Stimulated activated CD4-positive, alpha-beta T cell treated with anti-CD3 and anti-CD28 coated beads, Interleukin-15, amount 100 ng/mL, for 1 hour (primary cell): ENCODE measurements at places on chromosomes 7 and 10.

GRCh38 chr10:99610221-99610620 is 10.0 kb downstream of the SLC25A28 start:
- no peak for DNase-seq

DNA sequence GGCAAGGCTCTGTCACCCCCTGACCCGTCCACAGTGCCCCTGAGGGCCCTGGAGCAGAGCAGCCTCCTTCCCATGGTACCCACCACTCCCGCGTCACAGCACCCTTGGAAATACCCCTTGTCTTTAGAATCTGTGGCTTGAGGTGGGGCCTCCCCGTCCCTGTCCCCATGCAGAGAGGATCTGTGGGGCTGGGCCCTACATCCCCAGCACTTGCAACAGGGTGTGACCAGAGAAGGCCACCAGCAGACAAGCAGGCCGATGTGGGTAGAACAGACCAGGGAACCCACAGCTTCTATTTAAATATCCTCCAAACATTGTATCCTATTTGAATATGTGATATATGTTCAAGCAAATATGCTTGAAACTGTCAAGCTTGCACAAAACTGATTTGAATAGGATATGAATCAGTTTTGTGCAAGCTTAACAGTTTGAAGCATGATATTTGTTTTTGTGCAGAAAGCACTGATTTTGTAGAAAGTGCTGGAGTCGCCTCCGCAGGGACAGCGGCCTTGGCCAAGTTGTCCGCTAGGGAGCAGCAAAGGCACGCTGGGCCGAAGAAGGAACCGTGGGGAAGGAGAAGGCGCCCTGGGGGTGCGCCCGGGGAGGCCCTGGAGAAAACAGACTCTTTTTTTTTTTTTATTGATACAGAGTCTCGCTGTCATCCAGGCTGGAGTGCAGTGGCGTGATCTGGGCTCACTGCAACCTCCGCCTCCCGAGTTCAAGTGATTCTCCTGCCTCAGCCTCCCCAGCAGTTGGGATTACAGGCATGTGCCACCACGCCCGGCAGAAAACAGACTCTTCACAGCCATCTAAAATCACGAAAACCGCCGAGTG is 2.2 kb downstream of the CFAP46 start:
- no peak for DNase-seq

GRCh38 chr7:73648593-73649332 is 18.9 kb upstream of the VPS37D start:
- no peak for DNase-seq

DNA sequence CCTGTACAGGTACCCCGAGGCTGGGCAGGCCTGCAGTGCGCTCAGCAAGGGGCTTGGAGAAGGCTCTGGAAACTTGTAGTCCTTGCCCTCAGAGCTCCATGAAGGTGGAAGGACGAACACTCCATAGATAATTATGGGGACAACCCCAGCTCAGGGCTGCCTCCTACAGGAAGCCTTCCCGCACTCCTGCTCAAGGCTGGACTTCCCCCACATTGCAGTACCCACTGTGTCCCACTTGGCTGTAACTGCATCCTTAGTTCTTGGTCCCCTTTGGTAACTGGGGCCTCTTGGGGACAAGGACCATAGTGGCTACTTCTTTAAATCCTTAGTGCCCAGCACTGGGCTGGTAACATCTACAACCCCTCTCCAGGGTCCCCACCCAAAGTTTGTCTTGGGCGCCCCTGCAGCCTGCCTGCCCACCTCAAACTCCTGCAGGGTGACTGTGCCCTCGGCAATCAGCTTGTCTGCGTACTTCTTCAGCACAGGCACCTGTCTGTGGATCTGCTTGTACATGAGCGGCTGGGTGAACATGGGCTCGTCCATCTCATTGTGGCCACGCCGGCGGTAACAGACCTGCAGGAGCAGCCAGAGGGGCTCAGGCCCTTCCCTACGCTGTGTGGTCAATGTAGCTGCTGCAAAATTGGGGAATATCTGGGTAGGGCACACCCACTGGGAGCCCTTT is 17.1 kb downstream of the OGDHL start:
- no peak for DNase-seq

DNA sequence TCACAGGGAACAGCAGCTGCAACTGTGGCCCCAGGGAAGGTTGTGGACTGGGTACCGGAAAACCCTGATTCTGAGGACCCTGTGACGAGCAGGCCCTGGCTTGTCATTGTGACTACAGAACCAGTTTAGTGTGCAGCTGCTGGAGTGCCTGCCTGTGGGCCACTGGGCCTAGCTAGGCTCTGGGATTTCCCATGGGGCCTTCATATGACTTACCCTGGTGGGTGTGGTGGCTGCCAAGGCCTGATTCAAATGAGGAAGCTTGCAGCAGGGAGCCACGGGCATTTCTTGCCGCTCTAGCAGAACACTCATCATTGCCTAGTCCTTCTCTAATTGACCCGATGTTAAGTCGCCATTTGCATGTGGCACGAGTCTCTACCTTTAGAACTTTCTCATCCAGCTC is 14.7 kb upstream of the CAMK2G start:
- DNase-seq: no peak

GRCh38 chr10:31081937-31082840 is 50.5 kb upstream of the ZNF438 start:
- DNase-seq: no peak

DNA sequence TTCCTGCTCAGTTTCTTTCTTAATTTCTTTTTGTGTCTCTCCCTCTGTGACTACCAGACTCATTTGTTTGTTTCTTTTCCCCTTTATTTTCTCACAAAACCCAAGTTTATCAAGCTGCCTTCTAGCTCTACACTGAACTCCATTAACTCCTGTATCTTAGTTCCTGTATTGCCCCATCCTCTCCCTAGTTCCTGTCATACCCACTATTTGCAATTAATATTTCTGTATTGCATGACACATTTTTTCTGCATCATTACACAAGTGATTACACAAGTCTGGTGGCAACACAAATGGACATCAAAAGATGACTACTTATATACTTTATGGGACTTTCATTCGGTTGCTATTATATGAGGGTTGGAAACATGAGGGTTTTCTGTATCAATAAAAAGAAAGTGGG is 26.9 kb upstream of the OR9A4 start:
- DNase-seq: no peak

- no peak for DNase-seq
These were observed at the start of gene C1QL3 for GRCh38 chr10:16521311-16522016. Gene C1QL3, minus strand, starts transcription at chr10:16521879. Its CDS starts 814 bp downstream, at chr10:16521065.

- DNase-seq: no peak
These were observed 8.9 kb upstream of the MICALL2 start for GRCh38 chr7:1468203-1468602.

DNA sequence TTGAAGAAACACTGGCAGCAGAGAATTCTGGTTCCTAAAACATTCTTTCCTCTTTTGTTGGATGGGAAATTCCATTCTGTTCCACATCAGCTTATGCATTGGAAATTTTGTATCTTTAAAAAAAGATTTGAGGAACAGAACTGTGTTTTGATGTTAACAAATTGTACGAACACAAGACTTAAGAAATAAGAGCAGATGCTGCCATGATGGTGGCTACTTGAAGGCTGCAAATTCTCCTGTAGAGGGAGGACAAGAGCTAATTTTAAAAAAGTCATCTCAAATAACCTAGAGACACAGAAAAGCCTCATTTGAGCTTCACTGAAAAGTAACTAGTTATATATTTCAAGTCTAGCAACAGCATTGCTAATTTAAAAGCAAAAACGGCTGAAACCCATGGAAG is 29.8 kb downstream of the NDUFB2 start:
- DNase-seq: no peak

DNA sequence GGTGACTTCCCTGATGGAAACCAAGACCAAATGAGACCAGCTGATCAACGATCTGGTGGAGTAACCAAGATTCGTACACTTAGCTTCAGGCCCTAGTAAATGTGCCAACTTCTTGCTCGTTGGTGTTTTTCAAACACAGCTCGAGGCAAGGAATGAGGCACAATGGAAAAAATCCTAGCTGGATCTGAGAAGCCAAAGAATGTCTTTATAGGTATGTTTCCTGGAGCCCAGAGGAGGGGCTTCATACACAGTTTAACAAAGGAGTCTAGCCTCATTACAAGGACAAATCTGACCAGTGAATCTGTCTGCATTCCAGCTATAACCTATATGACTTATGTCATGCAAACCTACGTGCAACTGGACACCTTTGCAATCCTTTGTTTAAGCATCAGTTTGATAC is 3.7 kb downstream of the COL17A1 start:
- DNase-seq: no peak

DNA sequence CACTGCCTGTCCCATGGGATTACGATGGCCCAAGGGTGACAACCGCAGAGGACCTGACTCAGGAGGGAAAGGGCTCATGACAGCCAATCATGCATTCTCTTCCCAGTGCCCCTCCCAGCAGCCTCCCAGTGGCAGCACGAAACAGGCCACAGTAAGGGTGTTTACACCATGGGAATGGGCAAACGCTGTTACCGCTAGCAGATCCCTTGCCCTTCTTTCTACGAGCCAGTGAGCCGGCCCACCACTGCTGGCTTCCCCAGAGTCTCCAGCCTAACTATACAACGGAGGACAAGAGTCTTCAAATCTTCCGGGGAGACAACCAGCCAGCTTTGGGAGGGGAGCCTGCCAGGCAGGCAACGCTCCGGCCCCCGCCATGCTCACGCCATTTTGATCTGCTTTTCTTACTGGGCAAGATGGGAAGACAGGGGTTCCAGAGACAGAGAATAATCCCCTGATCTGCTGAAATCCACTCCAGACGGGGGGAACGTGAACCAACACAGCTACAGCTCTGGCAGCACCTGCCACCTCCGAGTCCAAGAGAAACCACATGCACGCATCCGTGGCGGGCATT is 69.8 kb downstream of the SLC29A4 start:
- no peak for DNase-seq

DNA sequence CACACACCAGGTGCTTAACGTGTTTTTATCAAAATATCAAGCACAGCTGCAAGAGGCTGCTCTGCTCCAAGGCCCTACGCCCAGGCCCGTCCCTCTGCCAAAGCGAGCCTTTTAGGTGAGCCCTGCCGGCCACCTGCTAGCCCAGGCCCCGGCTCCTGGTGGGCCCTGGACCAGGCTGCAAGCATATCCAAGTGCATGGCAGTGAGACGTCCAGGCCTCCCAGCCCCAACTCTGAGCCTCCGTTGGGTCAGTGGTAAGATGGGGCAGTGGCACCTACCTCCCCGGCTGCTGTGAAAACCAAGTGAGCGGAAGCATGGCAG is 136.2 kb downstream of the LHPP start:
- no peak for DNase-seq

GRCh38 chr7:93015779-93016481 is 101.8 kb downstream of the SAMD9 start:
- no peak for DNase-seq

- no peak for DNase-seq
These were observed 37.6 kb downstream of the SLC37A3 start for GRCh38 chr7:140360697-140361229.

- DNase-seq: no peak
These were observed 4.2 kb upstream of the TES start for GRCh38 chr7:116206141-116206540.

- peak; percentile 31 for DNase-seq
These were observed 68.0 kb upstream of the SAMD8 start for GRCh38 chr10:75043256-75044131.

- DNase-seq: no peak
These were observed 59.7 kb upstream of the PDCD4 start for GRCh38 chr10:110811791-110812581.

- no peak for DNase-seq
These were observed 7.8 kb upstream of the BLNK start for GRCh38 chr10:96279191-96279641.

DNA sequence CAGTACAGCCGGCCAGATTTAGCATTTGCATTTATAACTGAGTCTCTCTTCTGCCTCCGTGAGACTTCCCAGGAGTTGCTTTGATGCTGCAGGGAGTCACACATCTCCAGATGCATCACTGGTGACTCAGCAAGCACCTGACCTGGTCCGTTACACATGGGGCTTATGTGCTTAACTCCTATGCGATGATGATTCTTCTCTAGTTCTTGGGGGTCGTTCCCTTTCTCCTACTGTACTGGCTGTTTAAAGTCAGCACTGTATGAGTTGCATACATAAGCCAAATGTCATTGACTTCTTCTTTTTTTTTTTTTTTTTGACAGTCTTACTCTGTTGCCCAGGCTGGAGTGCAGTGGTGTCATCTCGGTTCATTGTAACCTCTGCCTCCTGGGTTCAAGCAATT is 13.0 kb upstream of the AKR1E2 start:
- DNase-seq: no peak

GRCh38 chr10:128851726-128852125 is 615.3 kb upstream of the MGMT start:
- no peak for DNase-seq

GRCh38 chr7:51111241-51111940 is 205.2 kb downstream of the COBL start:
- DNase-seq: no peak

- no peak for DNase-seq
These were observed 330.3 kb downstream of the HGF start for GRCh38 chr7:81439591-81439990.

DNA sequence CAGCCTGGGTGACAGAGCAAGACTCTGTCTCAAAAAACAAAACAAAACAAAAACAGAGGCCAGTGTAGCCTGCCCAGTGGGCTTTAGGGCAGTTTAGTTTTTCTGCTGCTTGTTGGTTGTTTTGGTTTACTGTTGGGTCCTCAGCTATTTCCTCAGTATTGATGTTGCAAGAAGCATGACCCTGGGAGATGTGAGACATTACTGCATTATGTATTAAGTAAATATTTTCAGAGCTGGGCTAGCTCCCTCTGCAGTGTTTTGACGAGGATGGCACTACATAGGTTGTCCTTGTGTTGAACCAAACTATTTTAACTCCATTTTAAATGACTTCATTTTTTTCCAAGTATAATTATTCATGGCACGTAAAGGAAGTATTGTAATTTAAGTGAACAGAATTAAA is 4.8 kb downstream of the AKAP9 start:
- no peak for DNase-seq

- no peak for DNase-seq
These were observed 177.6 kb upstream of the NAMPT start for GRCh38 chr7:106462365-106462859.

- DNase-seq: no peak
These were observed 97.3 kb downstream of the GRB10 start for GRCh38 chr7:50685135-50686065.

DNA sequence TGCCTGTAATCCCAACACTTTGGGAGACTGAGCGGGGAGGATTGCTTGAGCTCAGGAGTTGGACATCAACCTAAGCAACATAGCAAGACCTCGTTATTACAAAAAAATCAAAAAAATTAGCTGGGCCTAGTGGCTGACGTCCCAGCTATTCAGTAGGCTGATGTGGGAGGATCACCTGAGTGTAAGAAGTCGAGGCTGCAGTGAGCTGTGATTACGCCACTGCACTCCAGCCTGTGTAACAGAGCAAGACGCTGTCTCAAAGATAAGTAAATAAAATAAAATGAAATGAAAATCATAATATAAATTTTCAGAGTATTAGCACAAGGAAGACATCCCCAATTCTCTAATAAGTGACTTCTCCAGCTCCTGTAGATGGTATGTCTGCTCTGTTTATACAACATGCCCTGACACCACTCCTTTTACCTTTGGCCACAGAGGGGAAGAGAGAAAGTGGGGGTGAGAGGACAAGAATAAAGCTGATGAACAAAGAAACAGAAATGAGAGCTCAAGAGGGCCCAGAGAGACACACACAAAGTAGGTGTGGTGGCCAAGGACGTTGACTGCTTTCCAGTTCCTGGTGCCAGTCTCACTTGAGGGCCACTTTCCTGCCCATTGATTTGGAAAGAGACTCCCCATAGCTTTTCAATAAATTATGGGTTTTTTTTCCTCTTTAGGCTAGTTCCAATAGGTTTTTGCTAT is 62.9 kb downstream of the PTTG1IP2 start:
- no peak for DNase-seq
